ENCODE measurements at places on chromosomes 11 and 22.

DNA sequence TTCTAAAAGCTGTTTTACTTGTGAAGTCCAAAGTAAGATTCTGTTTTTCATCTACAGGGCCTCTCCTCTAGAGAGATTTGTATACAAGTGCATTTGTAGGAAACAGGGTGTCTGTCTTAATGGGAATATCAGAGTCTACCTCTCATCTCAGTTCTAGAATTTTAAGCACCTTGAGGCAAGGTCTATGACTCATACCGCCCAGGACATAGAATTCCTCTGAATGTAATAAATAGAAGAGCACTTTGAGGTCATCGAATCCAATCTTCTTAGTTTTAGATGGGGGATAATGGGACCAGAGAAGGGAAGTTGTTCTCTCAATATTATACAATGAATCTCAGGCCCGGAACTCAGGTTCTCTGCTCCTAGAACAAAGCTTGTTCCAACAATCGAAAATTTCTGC lies 101.8 kb upstream of the TIMP3 start:
- DNase-seq, result no peak

GRCh38 chr11:111727431-111727830 lies 38.8 kb downstream of the PPP2R1B start:
- DNase-seq, result no peak

DNA sequence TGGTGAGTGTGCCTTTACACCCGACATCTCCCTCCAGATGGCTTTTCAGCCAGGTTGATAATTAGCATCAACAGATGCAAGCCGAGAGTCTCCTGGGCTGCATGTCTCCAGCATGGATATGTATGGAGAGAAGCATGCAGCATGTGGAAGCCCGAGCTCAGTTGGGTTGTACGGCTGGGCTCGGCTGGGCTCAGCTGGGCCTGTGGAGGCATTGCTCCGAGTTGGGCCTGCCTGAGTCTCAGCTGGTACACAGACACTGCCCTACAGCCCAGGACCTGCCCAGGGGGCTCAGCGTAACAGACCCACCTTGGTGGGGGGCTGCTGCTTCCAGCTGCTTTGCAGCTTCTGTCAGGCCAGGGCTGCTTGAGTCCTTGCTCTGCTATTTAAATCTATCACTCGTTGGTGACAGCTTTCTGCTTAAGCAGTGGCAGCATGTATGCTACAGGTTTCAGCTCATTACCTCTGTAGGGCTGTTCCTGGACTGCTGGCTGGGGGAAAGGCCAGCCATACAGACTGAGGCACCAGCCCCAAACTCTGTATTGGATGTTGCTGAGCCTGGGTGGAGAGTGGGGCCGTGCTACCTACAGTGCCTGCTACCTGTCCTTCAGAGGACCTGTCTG lies 115.5 kb downstream of the TEAD1 start:
- DNase-seq, result no peak

- DNase-seq, result no peak
Observed at GRCh38 chr11:61593151-61593550, 12.3 kb upstream of the SYT7 start.

- DNase-seq, result no peak
Observed at GRCh38 chr11:119791701-119792151, 62.7 kb upstream of the NECTIN1 start.

- DNase-seq, result no peak
Observed at GRCh38 chr22:29037340-29037932, 24.2 kb downstream of the C22orf31 start.

DNA sequence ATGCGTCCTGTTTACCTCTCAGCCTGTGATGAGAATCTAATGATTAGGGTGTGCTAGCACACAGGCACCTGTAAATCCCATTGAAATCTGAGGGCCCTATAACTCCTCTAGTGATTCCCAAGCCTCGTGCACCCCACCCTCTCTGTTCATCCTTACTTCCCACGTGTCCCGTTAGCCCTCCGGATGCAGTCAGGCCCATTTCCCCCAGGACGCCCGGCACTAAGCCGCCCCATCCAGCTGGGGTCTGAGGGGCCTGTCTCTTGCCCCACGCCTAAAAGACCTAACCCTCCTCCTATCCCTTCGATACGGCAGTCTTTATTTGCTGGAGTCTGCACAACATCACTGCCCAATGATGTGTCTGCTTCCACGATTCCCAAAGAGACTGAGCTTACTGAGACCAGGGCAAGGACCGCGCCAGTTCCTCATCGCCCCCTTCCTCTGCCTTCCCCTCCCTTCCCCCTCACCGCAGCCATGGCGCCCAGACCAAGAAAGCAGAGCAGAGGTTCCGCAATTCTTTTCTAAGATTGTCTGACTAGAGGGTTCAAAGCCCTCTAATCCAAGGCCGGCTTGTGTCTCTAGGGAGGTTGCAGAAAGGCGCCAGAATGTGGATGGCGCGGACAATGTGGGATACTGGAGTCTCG lies 1.1 kb upstream of the FADS2 start:
- no peak for DNase-seq

DNA sequence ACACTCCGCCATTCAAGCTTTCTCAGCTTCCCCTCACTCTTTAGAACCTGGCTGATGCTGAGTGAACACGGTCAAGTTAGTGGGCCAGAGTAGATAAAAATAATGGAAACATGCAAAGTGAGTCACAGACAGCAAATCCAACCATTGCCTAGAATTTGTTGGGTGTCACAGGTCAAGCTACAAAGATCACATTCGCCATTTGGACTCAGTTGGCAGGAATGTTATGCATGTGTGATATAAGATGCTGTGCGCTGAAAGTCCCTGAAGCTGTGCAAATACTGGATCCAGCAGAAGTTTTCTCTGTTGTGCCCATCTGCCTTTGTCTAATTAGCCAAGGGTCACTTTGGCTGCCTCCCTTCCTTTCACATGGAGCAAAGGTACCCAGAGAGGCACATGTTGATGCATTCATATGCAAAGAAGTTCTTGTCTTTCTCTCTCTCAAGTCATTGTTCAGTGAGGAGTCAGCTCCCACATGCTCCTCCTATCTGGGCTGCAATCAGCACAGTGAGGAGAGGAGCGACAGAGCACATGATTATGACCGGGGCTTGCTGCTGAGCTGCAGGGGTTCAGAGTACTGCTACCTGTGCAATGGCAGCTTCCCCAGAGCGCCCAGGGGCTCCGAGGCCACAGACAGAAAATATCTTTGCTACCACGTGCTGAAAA lies 39.7 kb downstream of the FLI1 start:
- DNase-seq, result no peak

DNA sequence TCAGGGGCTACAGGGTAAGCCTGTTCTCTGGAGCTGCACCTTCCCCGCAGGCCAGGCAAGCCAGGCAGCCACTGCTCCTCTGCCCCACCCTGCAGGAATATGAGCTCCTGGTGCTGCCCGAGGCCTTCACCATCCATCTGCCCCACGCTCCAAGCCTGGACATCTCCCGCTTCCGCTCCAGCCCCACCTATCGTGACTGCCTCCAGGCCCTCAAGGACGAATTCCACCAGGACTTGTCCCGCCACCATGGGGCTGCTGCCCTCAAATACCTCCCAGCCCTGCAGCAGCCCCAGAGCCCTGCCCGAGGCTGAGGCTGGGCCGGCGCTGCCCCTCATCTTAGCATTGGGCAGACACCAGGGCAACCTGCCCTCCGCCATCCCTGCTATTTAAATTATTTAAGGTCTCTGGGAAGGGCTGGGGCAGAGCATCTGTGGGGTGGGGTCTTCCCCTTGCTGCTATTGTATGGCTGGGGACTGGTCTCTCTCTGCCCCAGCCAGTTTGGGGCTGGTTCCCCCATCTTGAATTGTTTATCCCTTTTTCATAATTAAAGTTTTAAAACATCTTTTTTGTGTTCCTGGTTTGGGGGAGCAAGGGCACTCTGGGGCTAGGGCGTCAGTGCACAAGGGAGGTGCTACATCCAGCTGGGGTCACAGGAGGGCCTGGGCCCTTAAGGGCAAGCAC lies 6.2 kb downstream of the LARGE2 start:
- DNase-seq, result no peak

DNA sequence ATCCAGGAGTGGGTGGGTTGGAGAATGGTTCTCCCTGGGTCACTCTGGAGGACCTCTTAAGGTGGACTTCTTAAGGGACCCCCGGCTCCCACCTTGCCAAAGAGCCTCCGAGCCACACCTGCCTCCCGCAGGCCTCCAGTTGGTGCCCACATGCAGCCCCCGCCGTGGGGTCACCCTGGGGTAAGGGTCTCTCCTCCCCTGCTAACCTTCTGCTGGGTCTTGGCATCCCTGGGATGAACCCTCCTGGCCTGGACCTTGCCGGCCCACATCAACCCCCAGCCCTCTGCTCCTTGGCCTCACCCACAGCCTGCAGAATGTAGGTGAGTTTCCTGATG lies 12.5 kb upstream of the MUC6 start:
- DNase-seq, result no peak

DNA sequence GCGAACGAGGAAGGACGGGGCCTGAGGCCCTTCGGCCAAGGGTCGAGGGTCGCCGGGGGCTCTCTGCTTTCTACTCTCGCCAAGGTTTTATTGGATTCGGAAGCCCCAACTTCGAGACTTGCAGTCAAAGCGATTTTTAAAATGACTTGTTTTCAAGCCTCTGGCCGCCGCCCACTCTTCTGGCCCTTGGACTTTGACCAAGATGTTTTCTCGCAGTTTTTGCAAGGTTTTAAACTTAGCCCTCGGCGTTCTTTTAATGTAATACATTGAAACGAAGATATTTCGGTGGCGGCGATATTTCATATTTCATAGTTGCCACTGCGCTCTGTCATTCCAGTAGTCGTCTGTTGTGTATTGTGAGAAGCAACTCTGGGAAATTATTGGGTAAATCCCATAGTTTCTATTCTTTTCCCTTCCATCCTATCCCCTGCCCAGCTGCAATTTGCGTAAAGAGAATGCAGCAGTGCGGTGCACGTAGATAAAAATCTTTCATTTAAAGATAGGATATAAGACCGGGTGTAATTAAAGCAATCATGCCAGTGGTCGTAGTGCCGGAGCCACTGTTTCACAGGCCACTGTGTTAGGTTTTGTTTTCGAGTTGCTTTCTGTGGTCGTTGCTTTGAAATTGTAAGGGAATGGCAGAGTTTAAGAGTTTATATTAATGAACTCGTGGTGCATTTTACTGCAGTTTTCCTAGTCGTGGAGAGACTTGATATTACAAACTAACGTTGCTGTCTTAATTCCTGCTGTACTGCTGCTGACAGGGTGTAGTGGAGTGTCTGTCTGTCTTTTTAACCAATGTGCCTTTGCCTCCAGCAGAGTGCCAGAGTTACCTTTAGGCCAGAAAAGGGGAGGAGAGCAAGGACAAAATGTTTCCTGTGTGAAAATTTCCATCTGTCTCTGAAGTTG lies 702 bp downstream of the BIRC2 start:
- no peak for DNase-seq

DNA sequence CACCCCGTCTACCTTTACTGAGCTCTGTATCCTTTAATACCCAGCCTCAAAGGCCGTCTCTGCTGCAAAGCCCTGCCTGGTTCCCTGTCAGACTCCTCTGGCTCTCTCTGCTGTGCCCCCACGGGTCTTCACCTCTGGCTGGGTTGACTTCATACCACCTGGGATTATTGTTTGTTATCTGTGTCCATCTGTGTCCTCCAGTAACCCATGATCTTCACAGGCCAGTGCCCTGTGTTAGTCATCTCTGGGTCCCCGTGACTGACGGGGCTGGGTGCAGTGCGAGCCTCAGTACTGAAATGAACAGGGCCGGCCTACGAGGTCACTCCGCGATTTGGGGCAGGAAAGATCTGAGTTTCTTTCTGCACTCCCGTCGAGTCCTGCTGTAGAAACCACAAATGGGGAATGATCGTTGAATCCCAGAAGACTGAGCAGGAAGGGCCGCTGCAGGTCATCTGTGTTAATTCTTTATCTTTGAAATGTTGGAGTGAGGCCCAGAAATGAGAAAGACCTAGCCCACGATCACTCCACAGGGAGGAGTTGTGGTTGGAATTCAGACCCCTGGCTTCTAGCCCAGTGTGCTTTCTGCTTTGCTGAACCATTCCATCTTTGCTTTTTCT lies 12.3 kb upstream of the TUB start:
- no peak for DNase-seq

GRCh38 chr11:14315130-14315529 lies 43.9 kb downstream of the RRAS2 start:
- DNase-seq, result no peak

DNA sequence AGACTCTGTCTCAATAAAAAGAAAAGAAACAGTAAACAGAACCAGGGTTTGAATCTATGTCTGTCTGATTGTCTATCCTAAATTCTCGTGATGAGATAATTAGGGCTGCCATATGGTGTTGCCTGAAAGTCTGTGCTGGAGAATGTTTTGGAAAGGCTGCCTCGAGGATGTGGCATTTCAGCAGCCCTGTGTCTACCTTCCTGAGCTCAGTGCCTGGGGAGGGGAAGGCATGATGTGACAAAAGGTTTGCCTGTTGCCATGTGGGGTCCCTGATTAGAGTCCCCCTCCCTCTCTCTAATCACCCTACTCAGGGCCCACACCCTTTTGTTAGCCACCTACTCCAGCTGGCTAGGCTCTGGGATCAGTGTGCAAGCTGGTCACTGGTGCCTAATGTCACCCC lies 15.2 kb downstream of the CD82 start:
- no peak for DNase-seq

GRCh38 chr22:47380692-47381091 lies 618.2 kb downstream of the TBC1D22A start:
- no peak for DNase-seq

GRCh38 chr11:44938066-44938691 lies 12.5 kb downstream of the TP53I11 start:
- DNase-seq, result no peak

- no peak for DNase-seq
Observed at GRCh38 chr11:100031973-100032372, 655.1 kb upstream of the ARHGAP42 start.

- no peak for DNase-seq
Observed at GRCh38 chr11:119342023-119342300, 1.3 kb upstream of the C1QTNF5 start.

DNA sequence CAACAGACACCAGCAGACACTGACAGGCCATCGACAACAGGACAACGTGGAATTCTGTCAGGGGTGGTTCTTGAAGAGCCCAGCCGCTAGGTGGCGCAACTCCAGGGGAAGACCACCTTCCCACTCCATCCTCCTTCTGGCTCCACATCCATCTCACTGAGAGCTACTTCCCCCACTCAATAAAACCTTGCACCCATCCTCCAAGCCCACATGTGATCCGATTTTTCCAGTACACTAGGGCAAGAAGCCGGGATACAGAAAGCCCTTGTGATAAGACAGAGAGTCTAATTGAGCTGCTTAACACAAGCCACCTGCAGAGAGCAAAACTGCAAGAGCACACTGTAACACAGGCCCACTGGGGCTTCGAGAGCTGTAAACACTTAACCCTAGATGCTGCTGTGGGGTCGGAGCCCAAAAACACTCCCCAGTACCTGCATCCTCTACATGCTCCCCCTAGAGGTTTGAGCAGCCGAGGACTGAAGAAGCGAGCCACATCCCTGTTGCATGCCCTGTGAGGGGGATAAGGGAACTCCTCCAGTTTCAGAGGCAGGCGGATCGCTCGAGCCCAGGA lies 11.5 kb upstream of the RAB39A start:
- no peak for DNase-seq
